ENCODE measurements at places on chromosomes 4 and X. TPM values are rescaled to one million over a fixed set of nuclear protein-coding genes. Genes with fewer than 3 reads are reported as not detected.

The SERTM2 gene
- not detected for total RNA-seq

The CT45A1 gene
- total RNA-seq = not detected

The GRIA3 gene
- 0.18 TPM for total RNA-seq

The NELFA gene
- 10.4 TPM for total RNA-seq

The ADH1A gene
- not detected for total RNA-seq

The ATP5ME gene
- total RNA-seq = 64.3 TPM

The TCEAL3 gene
- total RNA-seq = 49.9 TPM

The PABPC1L2A gene
- not detected for total RNA-seq

The FGFRL1 gene
- 42.9 TPM for total RNA-seq

The MAGEA2B gene
- total RNA-seq = not detected

The SMARCAD1 gene
- 17.2 TPM for total RNA-seq

The SLC35A2 gene
- 32.5 TPM for total RNA-seq

The BST1 gene
- 30.3 TPM for total RNA-seq

The AFM gene
- total RNA-seq = not detected

The FAM47A gene
- not detected for total RNA-seq

The TRAM1L1 gene
- 0.72 TPM for total RNA-seq

The QRFPR gene
- total RNA-seq = not detected

The SLC2A9 gene
- 11.5 TPM for total RNA-seq

The NPNT gene
- total RNA-seq = not detected

The RASGEF1B gene
- total RNA-seq = 1.1 TPM

The RENBP gene
- total RNA-seq = 0.54 TPM

The EOLA2 gene
- 15.5 TPM for total RNA-seq

The ADH1C gene
- total RNA-seq = 0.54 TPM

The SH2D1A gene
- not detected for total RNA-seq

The PAGE3 gene
- not detected for total RNA-seq

The FRAS1 gene
- total RNA-seq = 10.0 TPM

The SSX4 gene
- not detected for total RNA-seq

The LGI2 gene
- 0.81 TPM for total RNA-seq

The HS3ST1 gene
- 1.5 TPM for total RNA-seq

The KLHL34 gene
- total RNA-seq = not detected

The F11 gene
- not detected for total RNA-seq
